Activated B cell treated with CpG ODN at 0.5 μM for 24 hours (primary cell): ENCODE measurements at places on chromosomes 5 and 9. TPM values are rescaled to one million over a fixed set of nuclear protein-coding genes. Genes with fewer than 3 reads are reported as not detected.
A peak's percentile ranks its signal among the peaks of the same experiment; 100 is the strongest.

The CCDC192 gene
- total RNA-seq, result not detected in 2 replicates

The LIFR gene
- total RNA-seq, result not detected in 2 replicates

The MSX2 gene
- not detected in 2 replicates for total RNA-seq

The DNAI1 gene
- total RNA-seq, result not detected in 2 replicates

The NOL6 gene
- 59.9 and 60.1 TPM in 2 replicates for total RNA-seq

The IL17B gene
- total RNA-seq, result not detected in 2 replicates

The WNT8A gene
- total RNA-seq, result not detected in 2 replicates

The PHF2 gene
- total RNA-seq, result 18.2 and 19.3 TPM in 2 replicates

DNA sequence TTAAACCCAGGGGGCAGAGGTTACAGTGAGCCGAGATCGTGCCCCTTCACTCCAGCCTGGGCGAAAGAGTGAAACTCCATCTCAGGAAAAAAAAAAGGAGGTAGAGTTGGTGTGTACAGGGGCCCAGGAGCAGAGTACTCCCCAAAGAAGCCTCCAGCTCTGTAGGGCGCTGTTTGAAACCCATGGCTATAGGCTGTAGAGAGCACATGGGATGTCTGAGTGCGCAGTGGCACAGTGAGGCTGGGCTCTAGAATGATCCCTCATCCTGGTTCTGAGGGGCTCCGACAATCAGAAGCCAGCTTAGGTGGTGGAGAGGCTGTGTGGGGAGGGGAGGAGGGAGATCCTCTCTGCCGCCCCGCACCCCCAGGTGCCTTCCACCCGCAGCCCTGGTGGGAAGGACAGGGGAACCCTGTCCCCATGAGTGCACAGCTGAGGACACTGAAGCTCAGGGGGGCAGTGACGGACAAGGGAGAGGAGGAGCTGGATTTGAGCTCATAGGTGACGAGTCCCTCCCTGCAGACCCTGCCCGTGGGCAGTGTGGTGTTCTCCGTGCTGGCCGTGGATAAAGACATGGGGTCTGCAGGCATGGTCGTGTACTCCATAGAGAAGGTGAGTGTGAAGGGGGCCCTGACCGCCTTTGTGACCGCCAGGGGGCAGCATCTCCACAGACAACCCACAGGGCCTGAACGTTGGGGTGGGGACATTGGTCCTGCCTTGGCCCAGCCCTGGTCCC lies 24.6 kb downstream of the CDHR2 start:
- DNase-seq, result peak; percentile 75

GRCh38 chr9:127503947-127504886 lies 52.9 kb downstream of the LRSAM1 start:
- peak; percentile 60 for DNase-seq

DNA sequence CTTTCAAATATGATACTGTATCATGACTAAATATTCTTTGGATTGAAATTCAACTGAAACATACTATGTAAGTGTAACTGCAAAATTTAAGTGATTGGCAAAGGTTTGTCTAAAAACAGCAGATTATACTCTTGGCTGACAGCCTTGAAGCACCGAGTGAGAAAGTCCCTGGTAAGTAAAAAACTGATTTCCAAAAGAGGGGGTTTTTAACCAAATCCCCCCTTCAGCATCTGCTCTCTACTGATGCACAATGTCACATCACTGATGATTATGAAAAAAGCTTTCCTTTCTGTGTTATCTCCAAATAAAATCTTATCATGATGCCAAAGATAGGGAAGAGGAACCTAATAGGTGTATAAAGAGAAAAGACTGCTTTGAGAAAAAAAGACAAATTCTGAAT lies 141.0 kb downstream of the MEF2C start:
- DNase-seq, result no peak

- DNase-seq, result no peak
Measured at GRCh38 chr5:97297063-97297703, 114.1 kb upstream of the RIOK2 start.

DNA sequence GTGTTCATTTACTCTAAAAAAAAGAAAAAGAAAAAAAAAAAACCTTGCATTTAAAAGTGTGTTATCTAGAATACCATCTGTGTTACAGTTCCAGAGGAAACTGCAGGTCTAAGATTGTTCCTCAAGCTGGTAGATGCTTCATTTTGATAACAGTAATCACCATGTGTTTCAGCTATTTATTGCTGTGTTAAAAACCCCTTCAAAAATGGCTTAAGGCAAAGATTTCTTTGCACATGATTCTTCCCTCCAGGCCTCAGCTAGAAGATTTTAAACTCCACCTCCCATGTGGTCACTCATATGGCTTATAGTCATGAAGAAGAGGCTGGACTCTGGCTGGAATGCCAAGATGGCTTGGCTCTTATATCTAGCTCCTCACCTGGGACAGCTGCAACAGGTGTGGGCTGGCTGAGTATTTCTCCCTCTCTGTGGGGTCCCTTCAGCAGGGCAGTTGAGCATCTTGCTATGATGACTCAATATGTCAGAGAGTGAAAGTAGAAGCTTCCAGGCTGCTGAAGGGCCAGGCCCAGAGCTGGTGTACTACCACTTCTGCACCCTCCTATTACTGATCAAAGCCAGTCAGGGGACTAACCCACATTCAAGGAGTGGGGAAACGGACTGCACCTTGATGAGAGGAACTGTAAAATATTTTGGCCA lies 920.4 kb upstream of the DMAC1 start:
- no peak for DNase-seq

DNA sequence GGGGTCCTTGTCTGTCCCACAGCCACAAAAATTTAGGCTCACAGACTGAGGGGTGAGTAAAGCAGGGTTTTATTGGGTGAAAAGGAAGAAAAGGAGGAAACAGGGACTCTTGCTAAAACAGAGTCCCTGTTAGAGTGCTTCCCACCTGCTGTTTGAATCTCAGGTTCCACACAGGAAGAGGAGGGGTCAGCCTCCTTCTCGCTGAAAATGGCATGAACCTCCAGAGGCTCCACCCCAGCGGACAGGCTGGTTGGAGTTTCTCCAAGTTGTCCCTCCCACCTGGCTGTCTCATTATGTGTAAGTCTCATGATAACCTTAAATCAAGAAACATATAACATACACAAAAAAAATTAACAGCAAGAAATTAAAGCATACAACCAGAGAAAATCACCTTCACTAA lies 28.3 kb upstream of the UHRF2 start:
- DNase-seq, result no peak

DNA sequence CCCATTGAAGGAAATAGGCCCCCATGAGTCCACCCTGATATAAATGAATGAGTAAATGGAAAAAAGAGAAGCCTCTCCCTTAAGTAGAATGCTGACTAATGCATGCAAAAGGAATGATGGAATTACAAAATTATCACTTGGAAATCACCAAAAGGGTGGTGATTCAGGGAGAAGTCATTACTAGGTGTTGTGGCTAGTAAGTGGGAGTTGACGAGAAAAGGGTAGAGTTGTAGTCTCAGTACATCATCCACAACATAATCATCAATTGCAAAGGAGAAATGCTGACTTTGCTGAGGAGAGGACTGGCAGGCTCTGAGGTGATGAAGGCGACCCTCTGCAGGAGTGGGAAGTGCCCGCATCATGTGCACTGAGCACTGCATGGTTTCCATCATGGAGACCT lies 201.5 kb upstream of the S1PR3 start:
- no peak for DNase-seq

GRCh38 chr5:142222866-142223558 lies 101.8 kb downstream of the SPRY4 start:
- no peak for DNase-seq

- no peak for DNase-seq
Measured at GRCh38 chr5:82636591-82636990, 358.4 kb upstream of the RPS23 start.

DNA sequence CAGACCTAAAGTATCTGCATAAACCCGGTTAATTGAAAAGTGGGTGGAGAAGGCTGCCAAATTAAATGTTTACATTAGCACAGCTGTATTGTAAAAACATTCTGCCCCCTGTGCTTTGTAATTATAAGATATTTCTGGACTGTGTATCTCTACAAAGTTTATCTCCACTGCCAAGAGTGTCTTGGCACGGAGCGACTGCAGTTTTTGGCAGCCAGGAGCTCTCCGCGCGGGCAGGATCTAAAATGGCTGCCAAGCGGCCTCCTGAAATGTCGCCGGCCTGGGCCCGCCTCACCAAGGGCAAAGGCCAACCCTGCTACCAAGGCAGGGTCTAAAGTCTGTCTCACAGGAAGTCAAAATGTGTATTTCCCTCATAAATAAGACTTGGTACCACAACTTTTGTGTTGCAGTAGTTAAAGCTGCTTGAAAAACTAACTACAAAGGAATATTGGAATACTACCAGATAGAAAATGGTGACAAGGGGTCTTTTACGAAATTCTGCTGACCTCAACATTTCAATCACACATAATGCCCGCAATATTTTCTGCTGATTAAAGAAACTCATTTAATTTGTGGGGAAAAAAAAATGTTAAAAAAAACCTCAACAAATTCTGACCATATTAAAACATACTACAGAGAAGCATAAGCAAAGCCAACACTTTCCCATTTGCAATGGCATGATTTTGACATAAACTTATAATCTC lies 110.4 kb downstream of the NFIB start:
- no peak for DNase-seq

DNA sequence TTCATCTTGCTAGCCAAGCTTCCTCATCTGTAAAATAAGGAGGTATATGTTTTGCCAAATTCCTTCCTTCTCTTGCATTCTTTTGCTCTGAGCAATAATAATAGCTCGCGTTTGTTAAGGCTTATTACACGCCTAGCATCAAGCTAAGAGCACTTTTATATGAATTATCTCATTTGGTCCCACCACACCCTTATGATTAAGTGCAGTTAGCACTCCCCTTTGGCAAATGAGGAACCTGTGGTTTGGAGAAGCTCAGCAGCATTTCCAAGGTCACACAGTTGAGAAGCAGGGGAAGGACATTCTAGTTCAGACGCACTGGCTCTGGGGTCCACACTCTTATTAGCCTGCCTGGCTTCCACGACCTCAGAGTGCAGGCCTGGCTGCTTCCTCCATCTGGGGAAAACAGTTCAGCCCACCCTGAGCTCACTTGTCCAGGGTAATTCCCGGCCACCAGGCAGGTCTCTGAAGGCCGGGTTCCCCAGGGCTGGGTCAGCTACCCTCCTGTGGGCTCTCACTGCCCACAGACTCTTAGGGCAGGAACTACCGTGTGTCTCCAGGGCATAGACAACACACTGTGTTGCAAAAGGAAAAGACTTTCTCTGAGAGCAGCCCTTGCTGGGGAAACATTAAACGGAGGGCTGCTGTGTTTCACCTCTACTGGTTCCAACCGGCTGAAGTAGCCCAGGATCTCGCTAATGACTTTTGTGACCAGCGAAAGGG lies 9.9 kb upstream of the FBP1 start:
- no peak for DNase-seq

GRCh38 chr5:159911349-159911748 lies 4.9 kb upstream of the ADRA1B start:
- DNase-seq, result no peak

- DNase-seq, result no peak
Measured at GRCh38 chr9:76302947-76303550, 91.2 kb downstream of the RFK start.

DNA sequence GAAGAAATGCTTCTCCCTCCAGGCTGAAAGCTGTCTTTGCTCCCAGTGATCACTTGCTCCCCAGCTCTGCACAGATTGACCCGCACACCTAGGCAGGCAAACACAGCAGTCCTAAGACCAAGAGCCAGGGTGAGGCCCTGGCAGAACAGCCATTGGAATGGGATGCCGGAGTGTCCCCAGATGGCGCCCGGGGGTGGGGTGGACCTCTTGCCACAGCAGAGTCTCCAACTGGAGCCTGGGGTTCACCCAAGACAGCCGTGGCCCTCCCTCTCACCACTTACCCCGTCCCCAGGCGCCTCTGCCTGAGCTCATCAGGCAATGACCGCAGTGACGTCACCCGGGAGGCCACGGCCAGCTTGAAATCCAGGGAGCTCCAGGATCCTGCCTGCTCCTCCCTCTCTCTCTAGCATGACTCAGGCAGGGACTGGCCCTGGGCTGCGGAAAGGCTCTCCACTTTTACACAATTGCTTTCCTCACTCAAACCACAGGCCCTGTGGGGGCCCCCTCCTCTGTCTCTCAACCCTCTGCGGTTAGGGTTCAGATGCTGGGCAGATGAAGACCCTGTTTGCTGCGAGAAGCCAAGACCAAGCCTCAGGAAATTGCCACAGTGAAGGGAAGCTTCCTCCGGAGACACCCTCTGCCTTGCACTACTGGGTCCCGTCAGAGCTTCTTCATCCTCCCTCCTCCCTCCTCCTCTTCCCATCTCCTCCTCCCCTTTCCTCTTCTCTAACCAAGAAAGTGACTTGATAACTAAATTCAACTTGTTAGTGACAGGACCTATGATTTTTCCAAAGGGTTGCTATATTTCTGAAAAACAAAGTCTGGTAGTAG lies 24.3 kb upstream of the PTGES start:
- no peak for DNase-seq

GRCh38 chr5:10199692-10200091 lies 50.0 kb downstream of the ATPSCKMT start:
- no peak for DNase-seq

GRCh38 chr5:169856571-169856970 lies 123.7 kb downstream of the INSYN2B start:
- DNase-seq, result no peak

- no peak for DNase-seq
Measured at GRCh38 chr5:113654828-113655227, 141.3 kb downstream of the YTHDC2 start.

DNA sequence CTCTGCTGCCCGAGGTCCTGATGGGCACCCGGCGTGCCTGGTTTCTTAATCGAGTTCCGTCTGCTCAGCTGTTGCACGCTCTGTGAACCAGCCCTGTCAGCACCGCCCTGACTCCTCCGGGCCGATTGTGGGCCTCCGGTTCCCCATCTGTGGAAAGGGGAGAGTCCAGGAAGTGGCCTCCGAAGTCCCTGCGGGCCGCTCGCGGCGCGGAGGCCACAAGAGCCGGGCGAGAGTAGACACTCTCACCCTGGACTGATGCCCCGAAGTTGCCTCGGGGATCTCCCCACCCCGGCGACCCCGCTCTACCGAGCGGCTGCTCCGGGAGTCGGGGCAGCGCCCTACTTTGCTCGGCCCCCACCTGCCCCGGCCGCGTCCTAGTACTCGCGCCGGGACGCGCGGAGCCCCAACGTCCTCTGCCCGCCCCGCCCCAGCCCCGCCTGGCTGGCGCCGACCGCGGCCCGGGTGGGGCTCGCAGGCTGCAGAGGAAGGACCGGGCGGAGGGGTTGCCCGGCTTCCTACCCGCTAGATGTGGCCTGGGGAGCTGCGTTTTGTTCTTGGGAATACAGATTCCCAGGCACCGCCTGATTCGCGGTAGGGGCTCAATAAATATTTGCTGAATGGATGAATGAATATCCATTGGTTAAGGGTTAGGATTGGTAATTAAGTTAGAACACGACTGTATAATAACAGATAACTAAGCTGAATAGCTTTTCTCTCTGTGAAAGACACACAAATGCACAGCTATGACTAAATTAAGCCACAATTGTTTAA lies 935 bp upstream of the ZNF367 start:
- DNase-seq, result peak; percentile 68

- peak; percentile 85 for DNase-seq
Measured at GRCh38 chr9:128191406-128192046, at the start of gene CIZ1. CIZ1 (minus strand) TSS chr9:128191572; CDS start chr9:128190857, 715 bp downstream.

GRCh38 chr9:93290495-93291434 lies 106.8 kb downstream of the WNK2 start:
- no peak for DNase-seq

- DNase-seq, result no peak
Measured at GRCh38 chr5:73793911-73794310, 167.9 kb downstream of the ARHGEF28 start.
